ENCODE measurements at places on chromosomes 4 and X.

DNA sequence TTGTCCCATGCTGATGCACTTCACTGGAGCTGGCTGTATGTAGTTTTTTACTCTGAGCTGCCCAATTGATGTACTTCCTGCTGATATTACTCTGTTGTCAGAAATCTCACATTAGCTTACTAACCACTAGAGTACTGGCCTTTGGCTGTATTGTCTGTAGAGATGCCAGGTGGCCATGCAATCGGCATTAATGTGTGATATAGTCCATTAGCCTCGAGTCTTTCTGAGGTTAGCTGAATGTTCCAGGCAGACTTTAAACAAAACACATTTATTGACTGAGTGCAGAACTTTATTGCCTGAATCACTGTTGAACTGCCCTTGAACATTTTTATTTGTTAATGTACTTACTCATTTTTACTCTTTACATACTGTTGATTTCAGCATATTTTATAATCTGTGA is 335.2 kb downstream of the PCDH10 start:
- no peak for DNase-seq

DNA sequence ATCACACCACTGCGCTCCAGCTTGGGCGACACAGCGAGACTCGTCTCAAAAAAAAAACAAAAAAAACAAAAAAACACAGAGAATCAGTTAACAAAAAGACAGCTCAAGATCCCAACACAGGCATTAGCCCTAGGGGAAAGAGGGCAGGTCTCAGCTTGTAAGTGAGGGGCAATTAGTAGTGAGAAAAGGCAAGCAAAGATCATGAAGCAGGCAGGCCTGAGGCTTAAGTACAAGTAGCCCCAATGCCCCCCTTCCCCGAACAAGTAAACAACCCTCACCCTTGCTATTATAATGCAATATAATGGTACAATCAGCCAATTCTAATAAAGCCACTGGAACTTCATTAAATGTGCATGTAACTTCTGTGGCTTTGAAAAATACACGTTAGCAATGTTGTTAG is 17.0 kb downstream of the ADGRA3 start:
- no peak for DNase-seq

DNA sequence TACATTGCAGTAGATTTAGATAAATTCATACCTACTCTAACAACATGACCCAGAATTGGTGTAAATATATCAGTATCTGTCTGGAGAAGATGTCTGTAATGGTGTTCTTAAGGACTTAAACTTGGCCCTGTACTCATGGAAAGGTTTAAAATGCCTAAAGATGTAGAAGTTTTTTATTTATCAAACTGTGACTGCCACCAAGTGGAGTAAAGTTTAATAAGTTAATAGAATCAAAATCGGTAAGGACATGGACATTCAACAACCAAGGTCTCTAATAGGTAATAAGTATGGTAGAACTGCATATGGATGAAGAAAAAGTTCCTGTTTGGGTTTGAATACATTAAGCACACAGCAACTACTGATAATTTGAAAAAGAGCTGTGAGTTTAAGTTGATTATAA is 474.0 kb upstream of the NDST3 start:
- no peak for DNase-seq

DNA sequence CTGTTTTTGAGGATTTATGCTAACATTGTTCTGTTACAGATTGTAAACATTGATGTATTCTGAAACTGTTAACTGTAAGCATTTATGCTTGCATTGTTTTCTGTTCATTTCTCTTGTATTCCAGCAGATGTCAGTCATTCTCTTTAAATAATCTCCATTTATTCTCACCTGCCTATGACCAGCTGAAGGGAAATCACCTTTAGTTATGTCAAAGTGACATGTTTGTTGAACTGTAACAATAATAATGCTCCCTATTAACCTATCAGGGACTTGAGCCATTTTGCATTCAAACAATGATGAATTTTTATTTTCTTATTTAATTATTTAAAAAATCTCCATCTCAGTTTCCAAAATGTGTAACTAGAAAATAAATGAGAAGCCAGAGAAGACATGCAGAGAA is 58.0 kb downstream of the SPCS3 start:
- no peak for DNase-seq

GRCh38 chrX:94560930-94561329 is 886.9 kb downstream of the FAM133A start:
- no peak for DNase-seq

GRCh38 chr4:153228512-153229140 is 24.4 kb downstream of the TRIM2 start:
- no peak for DNase-seq

DNA sequence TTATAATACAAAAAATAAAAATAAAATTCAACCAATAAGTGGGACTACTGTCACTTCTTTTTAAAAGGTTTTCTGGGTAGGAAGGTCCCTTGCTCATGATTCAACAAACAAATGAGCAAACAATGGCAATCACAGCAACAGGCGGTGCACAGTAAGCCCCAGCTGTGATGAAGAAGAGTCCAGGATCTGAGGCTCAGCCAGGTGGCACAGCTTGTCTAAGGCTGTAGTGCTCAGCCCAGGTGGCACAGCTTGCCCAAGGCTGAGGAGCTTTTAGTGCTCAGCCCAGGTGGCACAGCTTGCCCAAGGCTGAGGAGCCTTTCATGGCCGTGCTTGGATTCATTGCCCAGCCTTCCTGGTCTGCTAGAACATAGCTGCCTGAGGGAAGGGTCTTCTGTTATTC is 75.0 kb downstream of the ZFYVE28 start:
- DNase-seq, result no peak

DNA sequence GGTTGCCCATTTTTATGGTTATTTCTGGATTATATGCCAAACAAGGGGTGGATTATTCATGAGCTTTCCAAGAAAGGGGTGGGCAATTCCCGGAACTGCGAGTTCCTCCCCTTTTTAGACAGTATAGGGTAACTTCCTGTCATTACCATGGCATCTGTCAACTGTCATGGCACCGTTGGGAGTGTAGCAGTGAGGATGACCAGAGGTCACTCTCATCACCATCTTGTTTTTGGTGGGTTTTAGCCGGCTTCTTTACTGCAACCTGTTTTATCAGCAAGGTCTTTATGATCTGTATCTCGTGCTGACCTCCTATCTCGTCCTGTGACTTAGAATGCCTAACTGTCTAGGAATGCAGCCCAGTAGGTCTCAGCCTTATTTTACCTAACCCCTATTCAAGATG is 57.6 kb downstream of the SH3KBP1 start:
- DNase-seq, result no peak

- no peak for DNase-seq
Observed at GRCh38 chrX:78665342-78665741, 6.2 kb upstream of the RTL3 start.

GRCh38 chrX:134562002-134562401 is 96.3 kb downstream of the PLAC1 start:
- DNase-seq, result no peak

DNA sequence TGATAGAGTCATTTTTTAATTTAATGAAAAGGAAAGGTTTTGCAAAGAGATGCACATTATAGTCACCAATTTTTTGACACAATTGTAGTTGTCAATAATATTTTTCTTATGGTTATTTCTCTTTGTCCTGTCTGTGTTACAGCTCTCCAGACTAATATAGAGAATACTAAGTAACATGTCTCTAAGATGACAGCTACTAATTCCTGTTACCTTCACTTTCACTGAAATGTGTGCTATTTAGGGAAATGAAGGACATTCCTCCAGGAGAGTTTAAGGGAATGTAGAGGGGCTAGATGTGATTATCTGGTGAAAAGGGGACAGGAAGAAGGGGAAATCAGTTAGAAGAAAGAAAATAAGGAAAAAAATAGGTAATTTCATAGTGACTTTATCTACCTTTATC is 1.4 kb downstream of the KLHL5 start:
- DNase-seq, result no peak

Measured in femur (tissue), 1 donor.